GM03348 (cell line): ENCODE measurements at places on chromosomes 5 and 9.
A peak's percentile ranks its signal among the peaks of the same experiment; 100 is the strongest.

- DNase-seq: peak; percentile 5
Observed at GRCh38 chr9:93824386-93825294, 130.5 kb downstream of the BARX1 start.

DNA sequence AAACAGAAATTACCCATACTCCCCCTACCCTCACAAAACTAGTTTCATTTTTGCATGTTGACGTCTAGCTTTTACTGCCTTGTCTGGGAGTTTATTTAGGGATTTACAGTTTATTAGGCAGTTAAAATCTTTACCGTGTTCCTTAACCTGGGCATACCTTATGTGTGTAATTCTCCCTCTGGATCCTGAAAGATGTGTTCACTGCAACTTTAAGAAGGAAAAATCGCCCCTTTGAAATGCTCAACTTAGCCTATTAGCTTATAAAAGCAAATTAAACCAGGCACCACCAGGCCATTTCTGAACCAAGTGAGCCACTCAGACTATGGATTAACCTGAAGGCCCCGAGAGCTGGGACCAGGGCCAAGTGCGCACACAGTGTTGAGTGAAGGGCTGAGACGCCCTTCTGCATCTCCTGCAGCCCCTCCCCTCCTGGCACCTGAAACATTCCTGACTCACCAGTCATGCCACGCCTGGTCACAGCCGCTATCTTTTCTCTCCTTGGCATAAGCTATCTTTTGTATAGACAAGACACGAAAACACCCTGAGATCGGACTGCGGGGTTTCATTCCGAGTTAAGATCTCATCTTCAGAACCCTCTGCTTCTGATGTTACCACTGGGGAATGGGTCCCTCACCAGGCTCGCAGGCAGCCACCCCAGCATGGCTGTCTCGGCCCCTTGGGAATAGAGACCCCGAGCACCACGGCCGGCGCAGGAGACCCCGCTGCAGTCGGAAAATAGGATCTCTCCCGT is 111.9 kb downstream of the ROR2 start:
- DNase-seq: peak; percentile 63

DNA sequence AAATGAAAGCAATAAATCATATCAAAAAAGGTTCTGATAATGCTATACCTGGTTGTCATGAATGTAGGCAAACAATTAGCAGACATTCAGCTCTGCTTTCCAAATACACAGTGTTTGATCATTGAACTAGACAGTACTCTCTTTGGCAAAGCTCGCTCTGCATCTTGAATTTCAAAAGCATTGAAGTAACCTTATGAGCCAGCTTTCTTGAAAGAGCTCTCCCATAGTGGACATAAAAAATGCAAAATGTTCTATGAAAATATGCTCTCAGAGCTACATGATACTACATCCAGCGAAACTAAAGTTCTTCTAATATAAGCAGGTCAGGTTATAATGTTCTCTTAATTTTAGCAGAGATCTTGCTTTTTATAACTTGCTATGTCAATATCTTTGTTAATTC is 533.4 kb downstream of the CSNK1G3 start:
- DNase-seq: no peak

DNA sequence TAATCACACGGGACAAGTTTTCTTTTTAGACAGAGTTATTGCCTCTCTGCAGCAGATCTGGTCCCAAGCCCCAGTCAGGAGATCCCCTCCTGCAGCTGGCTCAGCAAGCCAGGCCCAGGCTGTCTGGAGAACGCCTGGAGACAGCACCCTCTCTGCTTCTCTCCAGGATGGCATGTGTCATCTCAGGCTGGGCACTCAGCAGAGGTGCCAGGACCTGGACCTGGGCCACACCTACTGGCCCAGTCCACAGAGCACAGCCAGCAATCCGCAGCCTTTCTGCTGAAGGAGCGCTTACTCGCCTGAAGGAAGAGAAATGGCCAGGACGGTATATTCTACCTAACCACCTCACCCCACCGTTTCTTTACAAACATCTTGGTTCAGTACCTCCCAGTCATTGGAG is 4.7 kb upstream of the TBC1D9B start:
- DNase-seq: no peak

GRCh38 chr5:63211448-63212132 is 633.0 kb downstream of the LRRC70 start:
- no peak for DNase-seq

- no peak for DNase-seq
Observed at GRCh38 chr5:159096924-159097783, 2.6 kb downstream of the EBF1 start.

DNA sequence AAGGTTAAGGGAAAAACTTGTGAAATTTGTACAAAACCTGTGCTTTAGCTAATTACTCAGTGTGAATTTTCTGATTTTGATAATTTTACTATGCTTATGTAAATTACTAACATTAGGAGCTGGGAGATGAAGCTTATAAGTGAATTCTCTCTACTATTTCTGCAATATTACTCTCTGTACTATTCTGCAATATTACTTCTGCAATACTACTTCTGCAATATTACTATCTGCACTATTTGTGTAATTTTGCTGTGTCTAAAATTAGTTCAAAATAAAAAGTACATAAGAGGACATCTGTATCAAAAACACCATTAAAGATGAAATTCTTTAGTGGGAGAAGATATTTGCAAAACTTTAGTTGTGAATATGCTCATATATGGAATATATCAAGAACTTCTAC is 62.9 kb downstream of the C9 start:
- DNase-seq: no peak

GRCh38 chr5:128538250-128539037 is 399 bp upstream of the FBN2 start:
- peak; percentile 62 for DNase-seq

DNA sequence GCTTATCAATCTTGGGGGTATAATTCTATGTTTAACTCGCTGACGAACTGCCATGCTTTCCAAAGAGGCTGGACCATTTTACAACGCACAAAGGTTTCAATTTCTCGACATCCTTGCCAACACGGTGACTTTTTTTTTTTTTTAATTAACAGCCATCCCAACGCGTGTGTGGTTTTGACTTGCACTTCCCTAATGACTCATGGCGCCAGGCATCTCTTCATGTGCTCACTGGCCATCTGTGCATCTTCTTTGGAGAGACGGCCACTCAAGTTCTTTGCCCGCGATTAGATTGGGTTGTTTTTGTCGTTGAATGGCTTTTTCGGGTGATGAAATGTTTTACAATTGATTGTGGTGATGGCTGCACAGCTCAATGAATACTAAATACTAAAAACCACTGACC is 12.5 kb upstream of the CARD9 start:
- no peak for DNase-seq
